ENCODE measurements at places on chromosomes 12 and 14.

DNA sequence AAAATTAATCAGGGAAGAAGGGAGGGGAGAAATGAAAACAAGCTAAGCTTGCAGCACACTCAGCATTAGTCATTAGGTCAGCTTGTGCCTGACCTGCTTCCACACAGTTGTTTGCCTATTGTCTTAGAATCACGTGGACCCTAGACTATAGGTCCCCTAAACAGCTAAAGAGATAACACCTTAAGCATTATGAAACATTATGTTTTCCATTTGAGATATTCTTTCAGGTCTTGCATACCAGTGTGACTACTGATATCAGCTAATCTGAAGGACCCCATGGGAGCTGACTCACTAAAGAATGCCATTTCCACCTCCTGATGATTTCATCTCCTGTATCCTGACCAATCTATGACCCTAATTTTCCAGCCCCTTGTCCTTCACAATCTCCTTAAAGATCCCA lies 154.1 kb upstream of the FUT8 start:
- no peak for DNase-seq

DNA sequence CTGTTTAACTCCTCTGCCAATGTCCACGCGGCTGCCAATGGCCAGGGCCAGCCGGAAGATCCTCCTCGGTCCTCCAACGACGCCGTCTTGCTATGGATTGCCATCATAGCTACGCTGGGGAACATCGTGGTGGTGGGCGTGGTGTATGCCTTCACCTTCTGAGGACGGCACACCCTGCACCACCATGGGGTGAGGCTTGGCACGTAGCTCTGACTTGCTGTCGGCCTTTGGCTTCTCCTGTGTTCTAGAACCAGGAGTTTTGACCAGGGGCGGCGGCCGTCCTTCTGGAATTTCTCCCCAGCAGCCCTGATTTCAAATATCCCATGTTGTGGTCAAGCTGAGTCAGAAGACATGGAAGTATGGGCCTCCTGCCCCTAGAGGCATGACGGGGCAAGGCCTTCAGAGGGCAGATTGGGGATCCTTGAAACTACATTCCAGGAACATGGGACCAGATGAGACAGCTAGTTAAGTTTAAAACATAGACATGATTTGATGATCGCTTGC lies 47.5 kb downstream of the C14orf132 start:
- DNase-seq: no peak

- no peak for DNase-seq
Observed at GRCh38 chr14:102209224-102209966, 69.7 kb downstream of the WDR20 start.

GRCh38 chr12:123937707-123938591 lies 34.7 kb downstream of the CCDC92 start:
- DNase-seq: peak; percentile 45

DNA sequence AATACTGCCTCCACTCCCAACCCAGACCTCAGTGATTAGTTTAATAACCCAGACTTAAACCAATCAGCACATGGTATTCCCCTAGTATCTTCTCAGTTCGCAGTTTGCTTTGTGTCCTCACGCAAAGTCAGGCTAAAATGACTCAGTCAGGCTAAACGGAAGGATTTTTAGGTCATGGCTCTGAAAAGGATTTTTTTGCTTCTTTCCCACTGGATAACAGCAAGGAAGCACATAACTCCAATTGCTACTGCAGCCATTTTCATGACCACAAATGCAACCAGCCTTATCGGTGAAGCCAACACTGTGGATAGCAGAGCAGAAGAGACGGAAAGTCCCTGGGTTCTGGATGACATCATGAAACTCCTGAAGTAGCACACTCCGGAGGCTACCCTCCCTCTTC lies 67.7 kb downstream of the ZC3H14 start:
- DNase-seq: no peak

DNA sequence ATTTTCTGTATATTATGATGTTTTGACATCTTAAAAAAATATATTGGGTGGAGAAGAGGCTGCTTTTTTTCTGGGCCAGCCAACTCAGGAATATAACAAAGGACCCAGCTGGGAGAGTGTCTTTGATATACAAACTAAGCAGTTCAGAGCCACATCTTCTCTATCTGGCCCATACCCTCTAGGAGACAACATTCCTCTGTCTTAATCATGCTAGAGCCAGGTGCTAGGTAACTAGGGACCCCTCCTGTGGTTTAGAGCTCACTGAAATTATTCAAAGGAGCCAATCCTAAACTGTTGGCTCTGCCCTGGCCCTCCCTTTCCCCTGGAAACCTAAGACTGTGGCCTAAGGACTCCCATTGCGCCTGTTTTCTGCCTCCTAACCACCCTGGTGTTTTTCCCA lies 193.1 kb upstream of the DIO2 start:
- DNase-seq: no peak

DNA sequence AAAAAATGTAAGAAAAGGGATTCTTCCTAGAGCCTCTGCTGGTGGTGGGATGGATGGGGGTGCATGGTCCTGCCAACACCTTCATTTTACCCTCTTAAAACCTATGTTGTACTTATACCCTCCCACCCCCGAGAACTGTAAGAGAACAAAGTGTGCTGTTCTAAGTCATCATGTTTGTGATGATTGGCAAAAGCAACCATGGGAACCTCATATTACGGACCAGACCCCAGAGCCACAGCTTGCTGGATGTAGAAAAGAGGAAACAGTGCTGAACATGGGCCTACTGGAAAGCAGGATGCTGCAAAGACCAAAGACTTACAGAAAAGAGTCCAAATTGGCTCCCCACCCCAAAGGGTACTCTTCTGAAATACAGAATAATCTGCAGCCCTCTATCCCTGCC lies 311.2 kb downstream of the DUSP6 start:
- no peak for DNase-seq

DNA sequence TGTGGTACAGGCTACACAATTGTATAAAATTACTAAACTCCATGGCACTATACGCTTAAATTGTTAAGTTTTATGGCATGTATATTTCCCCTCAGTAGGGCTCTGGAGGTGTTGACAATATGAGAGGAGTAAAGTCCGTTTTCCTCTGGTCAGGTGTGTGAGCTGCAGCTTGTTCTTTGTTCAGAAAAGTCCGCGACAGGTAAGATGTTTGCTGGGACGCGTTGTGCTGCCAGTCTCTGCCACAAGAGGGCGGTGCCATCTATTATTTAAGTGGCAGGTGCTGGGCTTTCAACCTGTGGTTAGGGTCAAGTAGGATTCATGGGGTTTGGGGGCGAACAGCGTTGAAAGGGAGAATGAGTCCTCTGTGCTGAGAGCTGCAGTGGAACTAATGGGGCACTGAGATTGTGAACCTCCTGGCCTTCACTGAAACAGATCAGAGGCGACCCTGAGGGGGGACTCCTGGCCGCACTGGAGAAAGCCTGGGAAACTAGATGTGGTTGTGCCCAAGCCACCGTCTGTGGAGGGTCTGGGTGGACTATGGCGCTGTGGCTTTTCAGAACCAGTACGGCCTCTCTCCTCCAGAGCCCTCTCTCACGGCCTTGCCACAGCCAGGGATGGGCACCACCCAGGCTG lies 179.0 kb downstream of the SLC15A4 start:
- peak; percentile 42 for DNase-seq

DNA sequence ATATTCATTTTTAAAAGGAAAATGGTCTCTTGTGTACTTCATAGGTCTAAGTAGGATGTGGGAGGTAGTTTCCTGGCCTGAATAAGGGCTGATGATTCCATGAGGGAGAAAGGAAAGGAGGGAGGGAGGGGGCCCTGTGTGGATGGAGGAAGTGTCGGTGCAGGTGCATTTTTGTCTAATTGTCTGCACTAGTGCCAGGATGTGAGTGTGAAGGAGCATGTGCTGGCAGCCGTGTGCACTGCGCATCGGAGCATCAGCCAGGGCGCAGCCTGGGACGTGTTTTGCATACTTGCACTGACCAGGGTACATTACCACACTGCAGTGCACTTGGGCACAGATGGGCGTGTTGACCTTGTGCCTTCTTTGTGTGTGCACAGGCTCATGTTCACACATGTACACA lies 29.2 kb downstream of the SMUG1 start:
- no peak for DNase-seq

GRCh38 chr12:66640691-66641460 lies 38.0 kb downstream of the GRIP1 start:
- no peak for DNase-seq

- no peak for DNase-seq
Observed at GRCh38 chr12:89824822-89825221, 116.2 kb upstream of the ATP2B1 start.

DNA sequence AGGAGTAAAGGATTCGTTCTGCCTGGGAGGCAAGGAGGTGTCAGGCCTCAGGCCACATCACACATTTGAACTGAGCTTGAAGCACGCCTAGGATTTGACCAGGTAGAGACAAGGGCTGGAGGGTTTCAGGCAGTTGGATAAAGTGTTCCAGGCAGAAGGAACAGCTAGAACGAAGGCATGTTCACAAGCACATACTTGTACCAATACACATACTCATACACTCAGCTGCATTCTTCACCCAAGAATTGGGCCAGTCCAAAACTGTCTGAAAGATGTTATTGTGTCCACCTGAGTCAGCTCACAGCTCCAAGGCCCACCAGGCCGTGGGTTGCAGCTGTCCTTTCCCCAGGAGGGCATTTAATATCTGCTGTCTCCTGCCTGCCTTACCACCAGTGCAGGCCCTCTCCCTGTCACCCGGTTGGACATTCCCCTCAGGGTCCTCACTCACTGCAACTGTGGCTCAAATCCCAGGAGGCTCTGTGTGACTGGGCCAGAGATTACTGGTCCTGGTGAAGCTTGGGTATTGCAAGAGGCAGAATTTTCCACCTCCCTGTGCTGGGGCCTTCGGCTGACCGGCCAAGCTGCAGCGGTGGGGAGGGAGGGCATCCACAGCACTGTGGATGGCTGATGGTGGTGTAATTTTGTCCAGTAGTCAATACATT lies 12.8 kb upstream of the AQP2 start:
- DNase-seq: no peak
